ENCODE measurements at places on chromosomes 2 and 18.

DNA sequence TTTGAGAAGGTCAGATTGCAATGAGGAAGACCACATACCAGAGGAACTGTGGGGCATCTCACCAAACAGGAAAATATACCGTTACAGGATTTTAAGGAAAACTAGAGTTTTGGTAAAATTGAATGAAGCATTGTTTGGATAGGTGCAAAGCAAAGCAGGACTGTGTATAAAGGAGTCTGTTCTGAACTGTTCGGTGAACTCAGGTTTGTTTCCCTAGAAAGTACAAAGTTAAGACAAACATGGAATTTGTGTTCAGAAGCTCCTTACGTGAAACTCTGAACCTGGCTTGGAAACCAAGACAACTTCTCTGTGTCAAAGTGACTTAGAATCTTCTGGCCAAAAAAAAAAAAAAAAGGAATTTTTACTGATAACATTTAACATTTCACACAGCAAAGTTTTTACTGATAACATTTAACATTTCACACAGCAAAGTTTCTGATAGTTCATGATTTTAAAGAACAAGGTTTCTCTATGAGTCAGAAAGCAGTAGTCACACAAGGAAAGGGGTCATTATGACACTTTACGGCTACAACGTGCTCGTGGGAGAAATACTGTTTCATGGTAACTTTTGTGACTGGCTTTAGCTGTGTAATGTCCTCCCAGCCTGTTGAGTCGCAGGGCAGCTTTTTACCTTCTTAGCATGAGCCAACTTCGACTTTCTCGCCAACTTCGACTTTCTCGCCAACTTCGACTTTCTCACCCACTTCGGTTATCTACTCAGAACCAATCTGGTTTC is 21.2 kb upstream of the TET3 start:
- no peak for DNase-seq

GRCh38 chr2:152694161-152694661 is 23.1 kb downstream of the PRPF40A start:
- DNase-seq = no peak

GRCh38 chr2:226882606-226883005 is 46.8 kb downstream of the RHBDD1 start:
- no peak for DNase-seq

GRCh38 chr2:15944325-15945017 is 4.1 kb downstream of the MYCN start:
- DNase-seq = no peak

- peak; percentile 21 for DNase-seq
Measured at GRCh38 chr2:206245265-206245672, 29.2 kb upstream of the ZDBF2 start.

DNA sequence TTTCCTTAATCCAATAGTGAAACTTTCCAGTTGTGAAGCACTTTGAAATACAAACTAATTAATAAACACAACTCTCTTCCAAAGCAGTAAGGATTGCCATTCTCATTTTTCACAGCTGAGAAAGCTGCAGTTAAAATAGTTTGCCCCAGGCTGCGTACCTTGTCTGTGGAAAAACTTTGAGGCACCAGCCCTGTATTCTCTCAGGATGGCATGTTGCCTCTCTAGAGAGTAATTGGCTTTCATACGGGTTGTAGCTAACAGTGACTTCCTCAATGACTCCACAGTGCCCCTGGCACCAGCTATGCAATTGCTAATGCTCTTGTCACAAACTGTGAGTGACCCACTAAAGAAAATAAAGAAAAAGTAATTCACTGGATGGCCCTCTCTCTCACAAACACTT is 345.7 kb downstream of the MTX2 start:
- DNase-seq = no peak

DNA sequence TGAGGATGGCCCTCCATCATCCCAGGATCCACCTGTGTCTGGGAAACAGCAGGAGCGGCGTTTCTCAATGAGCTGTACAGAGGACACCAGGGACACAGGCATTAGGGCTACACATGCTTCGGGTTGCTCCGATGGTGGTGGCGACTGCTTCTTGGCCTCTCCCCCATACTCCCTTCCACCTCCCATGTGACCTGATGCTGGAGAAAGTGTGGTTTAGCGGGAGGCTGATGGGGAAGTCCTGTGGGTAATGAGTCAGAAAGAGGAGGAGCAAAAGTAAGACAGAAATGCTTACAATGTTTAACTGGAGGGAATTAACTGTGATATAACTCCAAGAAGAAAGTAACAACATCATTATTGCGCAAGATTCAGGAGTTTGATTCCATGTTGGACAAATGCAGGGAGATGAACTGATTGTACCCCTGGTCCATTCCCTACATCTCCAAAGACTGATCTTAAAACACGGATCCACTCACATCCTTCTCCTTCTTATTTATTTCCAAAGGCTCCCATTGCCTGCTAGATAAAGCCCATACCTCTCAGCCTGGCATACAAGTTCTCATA is 186.6 kb downstream of the NRP2 start:
- no peak for DNase-seq

DNA sequence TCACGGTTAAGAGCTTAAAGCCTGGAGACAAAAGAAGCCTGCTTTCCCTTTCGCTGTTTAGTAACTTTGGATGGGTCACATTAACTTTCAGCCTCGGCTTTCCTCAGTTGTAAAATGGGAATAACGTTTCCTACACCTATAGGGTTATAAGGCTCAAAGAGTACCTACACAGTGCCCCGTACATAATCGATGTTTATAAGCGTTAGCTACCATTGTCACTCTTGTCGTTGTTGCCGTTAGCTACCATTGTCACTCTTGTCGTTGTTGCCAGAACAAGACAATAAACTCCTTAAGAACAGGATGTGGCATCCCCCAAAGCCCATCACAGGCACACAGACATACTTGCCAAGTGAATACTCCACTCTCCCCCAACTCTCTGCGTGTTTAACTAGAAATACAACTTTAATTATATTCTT is 901 bp upstream of the MFSD6 start:
- DNase-seq = peak; percentile 74

DNA sequence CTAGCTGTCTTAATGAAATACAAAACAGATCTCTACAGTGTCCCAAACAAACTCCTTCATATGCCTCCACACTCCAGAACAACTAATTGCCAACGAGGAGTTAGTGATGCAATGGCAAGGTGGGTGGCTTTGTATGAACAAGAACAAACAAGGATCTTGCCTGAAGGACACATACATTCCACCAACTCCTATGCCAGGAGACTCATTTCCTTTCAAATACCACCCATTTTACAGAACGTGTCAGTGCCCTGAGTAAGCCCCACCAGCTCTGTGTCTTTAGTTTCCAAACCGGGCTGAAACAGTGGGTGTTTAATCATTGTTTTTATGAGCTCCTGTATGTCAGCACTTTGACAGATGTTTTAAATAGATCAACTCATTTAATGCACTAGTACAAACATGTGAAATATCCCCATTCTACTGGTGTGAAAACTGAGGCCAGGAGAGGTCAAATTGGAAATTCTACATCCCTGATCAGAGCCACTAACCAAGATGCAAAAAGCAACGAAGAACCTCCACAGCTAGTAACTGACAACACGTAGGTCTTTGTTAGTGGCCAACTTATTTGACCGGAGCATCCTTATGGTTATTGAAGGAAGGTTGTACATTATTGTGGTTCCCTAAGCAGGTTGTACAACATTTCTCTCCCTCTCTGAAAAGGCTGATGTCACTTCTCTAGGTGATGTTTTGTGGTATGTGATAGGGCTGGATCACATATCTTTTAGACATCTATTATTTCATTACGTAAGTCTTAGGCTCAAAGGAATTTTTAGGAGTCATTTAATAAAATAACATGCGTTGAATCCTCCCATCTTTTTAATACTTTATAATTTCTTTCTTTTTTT is 534.9 kb upstream of the TNP1 start:
- no peak for DNase-seq

- DNase-seq = no peak
Measured at GRCh38 chr2:205803500-205803899, 121.2 kb downstream of the NRP2 start.

GRCh38 chr18:32261003-32261402 is 71.2 kb downstream of the MEP1B start:
- DNase-seq = no peak

DNA sequence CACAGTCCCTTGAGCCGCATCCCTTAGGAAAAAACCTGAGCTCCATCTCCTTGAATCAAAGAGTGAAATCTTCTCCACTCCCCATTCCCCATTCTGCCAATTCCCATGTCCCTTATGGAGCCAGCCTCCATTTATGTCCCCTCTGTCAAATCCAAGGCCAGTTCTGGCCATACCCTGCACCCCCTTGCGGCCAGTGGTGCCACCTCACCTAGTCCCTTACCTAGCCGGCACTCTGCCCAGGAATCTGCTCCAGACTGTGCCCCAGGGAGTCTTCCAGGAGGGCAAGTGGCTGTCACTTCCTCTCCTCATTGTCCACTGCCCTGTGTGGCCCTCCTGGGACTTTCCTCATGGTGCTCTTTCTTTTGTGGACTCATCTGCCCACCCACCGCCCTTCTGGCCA is 195.4 kb upstream of the RMP24 start:
- no peak for DNase-seq

GRCh38 chr2:224278531-224278930 is 123.4 kb downstream of the FAM124B start:
- no peak for DNase-seq
